ENCODE measurements at places on chromosomes 5 and 9.

DNA sequence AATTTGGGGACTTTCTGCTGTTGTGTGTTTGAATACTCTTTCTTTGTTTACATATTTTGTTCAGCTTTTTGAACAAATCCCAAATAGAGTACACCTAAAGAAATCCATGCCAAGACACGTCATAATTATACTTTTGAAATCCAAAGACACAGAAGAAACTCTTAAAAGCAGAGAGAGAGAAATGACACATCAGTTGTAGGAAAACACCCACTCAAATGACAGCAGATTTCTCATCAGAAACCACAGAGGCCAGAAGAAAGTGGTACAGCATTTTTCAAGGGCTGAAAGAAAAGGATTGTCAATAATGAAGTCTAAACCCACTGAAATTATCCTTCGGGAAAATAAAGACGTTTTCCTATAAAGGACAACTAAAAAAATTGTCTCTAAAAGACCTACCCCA is 378.6 kb downstream of the GADD45G start:
- DNase-seq, result no peak

- DNase-seq, result peak; percentile 19
These were observed at the start of gene RASGEF1C for GRCh38 chr5:180209137-180209581. Gene RASGEF1C, minus strand, starts transcription at chr5:180209211. Its CDS starts 71,159 bp downstream, at chr5:180138052.

DNA sequence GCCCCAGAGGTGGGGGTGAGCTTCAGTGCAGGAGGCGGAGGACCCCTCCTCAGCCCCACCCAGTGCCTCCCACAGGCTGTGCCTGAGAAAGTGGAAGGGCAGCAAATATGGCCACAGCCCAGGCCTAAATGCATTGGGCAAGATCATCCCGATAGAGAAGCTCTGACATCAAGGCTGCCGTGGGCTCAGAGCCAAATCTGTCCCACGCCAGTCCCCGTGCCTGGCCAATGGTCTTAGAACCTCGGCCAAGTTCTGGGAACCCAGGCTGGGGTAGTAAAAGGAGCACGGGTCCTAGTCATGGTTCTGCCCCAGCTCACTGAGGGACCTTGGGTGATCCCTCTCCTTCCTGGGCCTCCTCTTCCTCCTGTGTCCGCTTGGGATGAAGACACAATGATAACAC is 27.7 kb upstream of the TNIP1 start:
- DNase-seq, result no peak

GRCh38 chr5:100553209-100553608 is 18.0 kb downstream of the FAM174A start:
- no peak for DNase-seq

DNA sequence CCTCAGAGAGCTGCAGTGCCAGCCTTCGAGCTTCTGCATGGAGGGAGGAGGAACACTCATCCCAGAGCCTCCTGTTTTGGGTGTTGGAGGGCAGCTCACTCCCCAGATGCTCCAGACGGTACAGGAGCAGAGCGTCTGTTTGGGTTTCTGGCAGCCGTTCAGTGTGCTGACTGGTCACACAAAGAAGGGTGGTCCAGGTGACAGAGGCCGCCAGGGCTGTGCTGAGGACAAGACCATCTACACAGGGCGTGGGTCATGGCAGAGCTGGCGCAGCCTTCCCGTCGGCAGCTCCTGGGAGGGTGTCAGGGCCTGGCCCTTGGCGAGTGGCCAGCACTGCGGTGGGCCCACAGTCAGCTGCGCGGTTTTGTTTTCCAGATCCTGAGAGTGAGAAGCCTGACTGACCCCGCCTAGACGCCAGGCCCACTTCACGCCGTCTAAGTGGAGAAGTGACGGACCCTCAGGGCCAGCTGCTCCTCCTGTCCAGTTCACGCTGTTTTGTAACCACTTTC is 131.4 kb upstream of the FAM120A start:
- no peak for DNase-seq

DNA sequence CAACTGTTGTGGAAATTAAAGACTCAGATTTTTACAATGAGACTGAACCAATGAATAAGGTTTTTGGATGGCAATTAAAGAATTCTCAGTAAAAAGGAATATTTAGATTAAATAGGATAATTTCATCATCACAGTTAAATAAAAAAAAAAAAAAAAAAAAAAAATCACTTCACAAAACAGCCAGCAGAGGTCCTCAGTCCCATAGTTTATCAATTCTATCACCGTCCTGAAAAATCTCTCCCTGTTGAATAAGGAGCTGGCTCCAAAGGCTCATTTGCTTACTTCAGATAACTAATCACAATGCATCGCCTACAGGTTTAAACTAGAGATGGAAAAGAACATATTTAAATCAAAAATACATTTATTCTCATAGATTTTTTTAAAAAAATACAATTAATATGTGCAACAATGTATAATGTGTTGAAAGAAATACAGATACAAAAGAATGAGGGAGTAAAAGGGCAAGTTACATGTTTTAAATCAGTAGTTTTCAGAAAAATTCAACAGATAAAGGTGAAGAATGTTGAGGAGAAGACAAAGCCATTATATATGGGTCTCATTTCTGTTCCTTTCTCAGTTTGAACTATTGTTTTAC is 175.8 kb upstream of the CHD1 start:
- DNase-seq, result peak; percentile 7

DNA sequence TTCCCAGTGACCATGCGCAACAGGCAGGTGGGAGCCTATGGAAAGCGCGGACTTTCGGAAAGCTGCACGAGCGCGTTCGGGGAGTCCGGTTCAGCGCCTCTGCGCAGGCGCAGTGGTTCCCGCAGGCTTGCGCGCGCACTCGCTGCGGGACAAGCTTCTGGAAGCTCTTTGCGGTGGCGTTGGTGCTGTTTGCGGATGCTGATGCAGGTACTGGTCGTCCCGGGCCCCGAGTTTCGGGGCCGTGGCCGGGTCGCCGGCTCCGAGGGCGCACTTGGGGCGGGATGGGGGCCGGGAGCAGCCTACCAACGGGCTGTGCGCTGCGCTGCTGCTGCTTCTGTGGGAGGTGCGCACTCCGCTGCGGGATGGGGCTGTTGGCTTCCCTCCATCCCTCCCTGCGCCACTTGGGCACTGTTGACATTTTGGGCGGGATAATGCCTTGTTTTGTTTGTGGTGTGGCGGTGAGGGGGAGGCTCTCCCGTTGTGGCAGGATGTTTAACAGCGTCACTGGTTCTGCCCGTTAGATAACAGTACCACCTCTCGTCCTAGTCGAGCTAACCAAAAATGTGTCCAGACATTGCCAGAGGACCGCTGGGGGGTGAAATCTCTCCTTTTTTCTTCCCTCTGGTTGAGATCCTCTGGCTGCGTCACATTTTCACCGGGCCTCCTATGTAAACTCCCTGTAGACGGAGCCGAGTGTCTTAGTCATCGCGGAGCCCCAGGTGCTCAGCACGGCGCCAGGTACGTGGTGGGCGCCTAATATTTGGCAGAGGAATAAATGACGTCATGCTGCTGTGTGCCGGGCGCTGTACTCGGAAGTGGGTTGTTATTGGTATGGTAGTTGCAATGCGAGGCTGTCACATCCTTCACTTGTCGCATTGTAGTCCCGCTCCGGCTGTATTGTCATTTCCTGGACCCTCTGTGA is at the start of gene ZNF483:
Gene ZNF483 (plus strand): TSS at position 124 of the 922 bp plus-strand sequence. CDS start 2,217 bp downstream, outside the sequence.
- DNase-seq, result peak; percentile 60

DNA sequence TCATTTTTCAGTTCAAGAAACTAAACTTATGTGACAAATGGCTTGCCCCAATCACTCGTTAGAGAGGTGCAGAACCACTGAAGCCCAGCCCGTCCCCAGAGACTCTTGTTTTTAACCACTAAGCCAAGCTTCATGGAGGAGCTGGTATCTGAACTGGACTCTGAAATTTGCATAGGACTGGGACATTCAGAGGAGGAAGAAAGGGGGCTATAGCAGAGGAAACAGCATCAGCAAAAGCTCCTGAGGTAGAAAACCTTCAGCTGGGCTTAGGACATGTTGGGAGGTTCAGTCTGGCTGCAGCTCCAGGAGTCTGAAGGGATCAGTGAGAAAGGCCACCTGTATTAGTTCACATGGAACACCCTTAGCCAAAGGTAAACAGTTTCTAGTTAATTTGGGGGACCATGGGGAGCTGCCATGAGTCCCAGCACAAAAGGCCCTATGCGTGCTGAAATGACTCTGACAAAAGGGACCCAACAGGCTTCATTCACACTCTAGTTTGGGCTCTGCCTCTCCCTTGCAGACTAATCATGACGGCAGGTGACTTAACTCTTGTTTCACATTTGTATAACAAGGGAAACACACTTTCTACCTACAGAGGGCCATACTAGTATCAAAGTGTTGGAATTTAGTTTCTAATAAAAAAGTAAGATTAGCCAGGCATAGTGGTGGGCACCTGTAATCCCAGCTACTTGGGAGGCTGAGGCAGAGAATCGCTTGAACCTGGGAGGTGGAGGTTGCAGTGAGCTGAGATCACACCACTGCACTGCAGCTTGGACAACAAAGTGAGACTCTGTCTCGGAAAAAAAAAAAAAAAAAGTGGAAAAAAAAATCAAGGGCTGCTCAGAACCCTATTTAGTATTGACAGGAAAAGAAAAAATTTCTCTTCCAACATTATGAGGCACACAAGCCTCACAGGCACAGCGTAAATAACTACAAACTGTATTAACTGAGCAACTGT is 10.2 kb downstream of the FBXO10 start:
- no peak for DNase-seq

- DNase-seq, result no peak
These were observed 157.5 kb downstream of the TRIM32 start for GRCh38 chr9:116844621-116845020.

DNA sequence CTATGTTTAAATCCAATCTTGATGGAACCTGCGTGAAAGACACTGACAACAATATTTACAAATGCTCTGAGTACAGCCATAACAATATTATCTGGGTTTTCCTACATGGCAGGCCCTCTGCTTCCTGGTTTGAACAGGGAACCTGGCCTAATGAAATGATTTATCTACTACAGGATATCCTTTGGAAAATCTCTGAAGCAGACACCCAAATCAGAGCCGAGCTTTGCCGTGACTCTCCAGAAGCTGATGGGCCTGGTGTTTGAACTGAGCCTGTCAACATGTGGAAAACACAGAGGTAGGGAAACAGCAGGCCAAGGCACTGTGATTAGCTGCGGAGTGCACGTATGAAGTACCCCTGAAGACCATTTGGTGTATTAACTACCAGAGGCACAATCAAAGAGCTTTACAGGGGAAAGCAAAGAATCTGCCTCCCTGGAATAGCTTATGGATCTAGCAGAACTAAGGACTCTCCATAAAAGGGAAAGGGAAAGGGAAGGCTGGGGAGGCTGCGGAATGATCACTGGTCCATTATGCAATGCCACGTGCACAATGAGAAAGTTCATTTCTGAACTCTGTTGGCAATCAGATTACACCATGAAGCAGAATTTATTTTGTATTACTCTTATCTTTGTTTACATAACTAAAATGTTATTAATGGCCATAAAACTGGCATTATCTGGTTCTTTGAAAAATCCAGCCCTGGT is 321.9 kb downstream of the EBF1 start:
- no peak for DNase-seq

DNA sequence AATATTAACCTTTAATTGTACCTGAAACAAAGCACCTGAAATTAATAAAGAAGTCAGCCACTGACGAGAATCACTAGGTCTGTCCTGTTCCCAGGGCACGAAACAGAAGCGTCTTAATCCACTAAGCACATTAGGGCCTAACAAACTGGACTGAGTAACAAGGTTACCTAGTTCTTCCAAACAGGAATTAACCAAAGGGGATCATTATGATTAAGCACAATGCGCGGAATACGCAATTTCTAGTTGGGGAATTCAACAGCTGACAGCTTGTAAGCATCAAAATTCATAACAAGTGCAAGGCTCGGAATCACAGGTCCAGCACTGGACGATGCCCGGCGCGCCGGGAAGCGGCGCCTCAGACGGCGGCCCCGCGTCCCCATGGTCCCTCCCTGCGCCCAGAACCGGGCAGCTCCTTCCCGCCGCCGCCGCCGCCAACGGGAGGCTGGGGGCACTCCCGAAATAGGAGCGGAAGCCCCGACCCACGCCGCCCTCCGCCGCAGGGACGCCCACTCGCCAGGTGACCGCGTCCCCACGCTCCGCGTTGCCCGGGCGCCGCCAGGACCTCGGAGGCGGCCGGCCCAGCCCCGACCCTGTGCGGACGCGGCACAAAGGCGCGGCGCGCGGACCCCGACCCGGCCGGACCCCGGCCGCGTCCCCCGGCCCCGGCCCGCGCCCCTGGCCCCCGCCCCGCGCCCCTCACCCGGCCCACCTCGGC is 898 bp downstream of the CAMSAP1 start:
- DNase-seq, result no peak

GRCh38 chr5:147346006-147346561 is 111.3 kb downstream of the STK32A start:
- no peak for DNase-seq

- no peak for DNase-seq
These were observed 66.9 kb downstream of the TLR4 start for GRCh38 chr9:117771136-117771535.

DNA sequence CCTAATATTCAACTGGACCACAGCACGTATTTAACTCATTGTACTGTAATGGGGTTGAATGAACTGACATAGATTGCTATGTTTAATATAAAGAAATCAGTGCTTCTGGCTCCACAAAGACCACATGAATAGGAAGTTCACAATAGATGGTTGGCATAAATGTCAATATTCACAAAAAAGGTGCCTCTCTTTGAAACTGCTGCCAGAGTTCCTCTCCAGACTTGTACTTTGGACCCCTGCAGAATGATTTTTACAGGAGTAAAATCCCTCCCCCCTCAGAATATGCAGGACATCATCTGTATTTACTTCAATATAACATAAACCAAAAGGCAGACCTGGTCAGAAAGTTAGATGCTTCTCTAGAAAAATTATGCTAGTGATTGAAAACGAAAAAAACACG is 508.5 kb upstream of the DAP start:
- no peak for DNase-seq

GRCh38 chr5:6737043-6737941 is 24.1 kb downstream of the TENT4A start:
- DNase-seq, result no peak

GRCh38 chr5:39599721-39600431 is 175.1 kb upstream of the DAB2 start:
- no peak for DNase-seq
